Lung (tissue), 17 donors: ENCODE measurements at places on chromosomes 4 and X. TPM values are rescaled to one million over a fixed set of nuclear protein-coding genes. Genes with fewer than 3 reads are reported as not detected.
A peak's percentile ranks its signal among the peaks of the same experiment; 100 is the strongest.

- H3K27ac ChIP-seq = no peak overlapping the region
- DNase-seq = peak; percentile 29
- no peak overlapping the region for H3K4me3 ChIP-seq
- no peaks in the 10 kb centered on the region for H3K27me3 ChIP-seq
Measured at GRCh38 chrX:13250826-13251580, 68.8 kb downstream of the ATXN3L start.

GRCh38 chr4:20592013-20592412 lies 108.2 kb upstream of the PACRGL start:
- no peak overlapping the region for H3K4me3 ChIP-seq
- H3K27ac ChIP-seq = no peak overlapping the region
- peaks cover 15% of the 10 kb centered on the region for H3K36me3 ChIP-seq

GRCh38 chr4:94551643-94552564 lies 100.2 kb downstream of the PDLIM5 start:
- no peak for DNase-seq
- no peak overlapping the region for H3K27ac ChIP-seq
- no peak overlapping the region for H3K4me3 ChIP-seq
- no peaks in the 10 kb centered on the region for H3K27me3 ChIP-seq
- H3K36me3 ChIP-seq = no peaks in the 10 kb centered on the region

DNA sequence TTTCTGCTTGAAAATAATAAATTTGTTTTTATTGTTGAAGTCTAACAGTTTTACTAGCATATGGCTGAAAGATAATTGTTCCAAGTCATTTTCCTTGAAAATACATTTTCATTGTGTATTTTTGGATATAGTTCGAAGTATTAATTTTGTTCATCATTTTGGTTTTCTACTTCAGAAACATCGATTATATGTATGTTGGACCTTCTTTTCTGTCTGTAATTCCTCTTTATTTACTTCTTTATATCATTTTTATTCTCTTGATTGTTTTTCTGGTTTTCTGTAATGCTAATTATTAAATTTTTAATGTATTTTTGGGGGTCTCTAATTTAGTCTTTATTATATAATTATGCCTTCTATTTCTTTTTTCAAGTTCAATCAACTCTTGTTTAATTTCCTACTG lies 407.1 kb upstream of the FRG1 start:
- no peak overlapping the region for H3K27ac ChIP-seq
- no peaks in the 10 kb centered on the region for H3K27me3 ChIP-seq
- no peaks in the 10 kb centered on the region for H3K36me3 ChIP-seq
- H3K4me3 ChIP-seq = no peak overlapping the region
- DNase-seq = no peak

DNA sequence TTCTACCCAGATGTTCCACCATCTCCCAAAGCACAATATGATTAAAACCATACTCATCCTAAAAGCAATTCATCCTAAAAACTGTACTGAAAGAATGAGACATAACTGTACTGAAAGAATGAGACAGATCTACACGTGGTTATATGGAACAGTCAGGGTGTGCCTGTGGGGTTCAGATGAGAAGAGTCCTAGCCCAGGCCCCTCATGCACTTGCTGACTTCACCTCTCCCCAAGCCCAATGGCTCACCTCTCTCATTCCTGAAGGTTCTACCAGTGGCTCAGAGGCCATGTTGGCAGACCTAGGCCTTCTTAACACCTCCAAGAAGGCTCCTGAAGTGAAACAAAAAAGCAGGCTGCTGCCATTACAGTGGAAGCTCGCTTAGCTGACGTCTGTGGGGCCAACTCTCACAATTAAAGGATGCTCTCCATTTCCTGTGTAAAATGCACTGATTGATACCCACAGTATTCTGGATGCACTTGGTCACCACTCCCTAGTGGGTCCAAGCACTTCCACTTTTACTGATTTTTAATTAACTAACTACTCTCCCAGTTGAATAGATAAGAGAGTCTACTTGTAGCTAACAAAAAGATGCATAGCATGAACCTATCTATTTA lies 3.8 kb downstream of the PLAC1 start:
- H3K36me3 ChIP-seq = no peaks in the 10 kb centered on the region
- no peak overlapping the region for H3K4me3 ChIP-seq
- no peaks in the 10 kb centered on the region for H3K4me1 ChIP-seq
- H3K27ac ChIP-seq = no peak overlapping the region
- no peaks in the 10 kb centered on the region for H3K27me3 ChIP-seq
- DNase-seq = no peak

DNA sequence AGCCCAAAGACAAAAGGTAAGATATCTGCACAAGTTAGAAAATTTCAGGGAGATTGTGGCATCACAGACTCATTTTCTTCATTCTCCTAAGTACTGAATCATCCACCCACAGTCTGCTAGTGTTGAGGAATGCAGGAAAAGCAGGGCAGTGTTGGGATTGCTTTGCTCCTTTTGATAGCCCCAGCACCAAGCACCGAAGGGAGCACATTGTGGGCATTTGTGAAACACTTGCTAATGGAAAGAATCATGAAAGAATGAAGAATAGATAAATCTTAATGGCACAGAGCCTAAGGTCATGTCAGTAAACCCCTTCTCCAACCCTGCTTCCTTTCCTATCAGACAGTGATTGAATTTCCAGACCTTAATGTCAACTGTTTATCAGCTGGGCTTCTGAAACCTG lies 103.1 kb upstream of the GPRIN3 start:
- H3K4me1 ChIP-seq = no peaks in the 10 kb centered on the region
- no peak overlapping the region for H3K4me3 ChIP-seq
- DNase-seq = no peak

DNA sequence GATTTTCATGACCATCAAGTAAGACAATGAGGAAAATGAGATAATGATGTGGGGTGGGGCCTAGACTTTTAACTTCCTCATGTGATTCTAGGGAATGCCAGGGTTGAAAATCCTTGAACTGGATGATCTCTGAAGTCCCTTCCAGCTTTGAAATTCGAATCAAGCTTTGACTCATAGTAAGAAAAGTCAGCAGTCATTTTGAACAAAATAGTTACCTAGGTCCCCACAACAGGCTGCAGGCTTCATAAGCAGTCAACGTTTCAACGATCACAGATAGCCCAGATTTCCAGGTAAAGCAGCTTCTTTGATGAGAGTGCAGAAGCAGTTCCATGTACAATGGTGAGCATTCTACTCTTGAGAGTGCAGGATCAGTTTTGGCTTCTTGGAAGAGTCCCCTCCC lies 93.7 kb downstream of the GRIA3 start:
- no peaks in the 10 kb centered on the region for H3K4me1 ChIP-seq
- no peak overlapping the region for H3K27ac ChIP-seq
- no peaks in the 10 kb centered on the region for H3K27me3 ChIP-seq
- no peak for DNase-seq

- H3K27me3 ChIP-seq = no peaks in the 10 kb centered on the region
- no peak overlapping the region for H3K4me3 ChIP-seq
- no peak for DNase-seq
- no peaks in the 10 kb centered on the region for H3K36me3 ChIP-seq
Measured at GRCh38 chr4:46648088-46648744, 258.3 kb upstream of the GABRA2 start.

DNA sequence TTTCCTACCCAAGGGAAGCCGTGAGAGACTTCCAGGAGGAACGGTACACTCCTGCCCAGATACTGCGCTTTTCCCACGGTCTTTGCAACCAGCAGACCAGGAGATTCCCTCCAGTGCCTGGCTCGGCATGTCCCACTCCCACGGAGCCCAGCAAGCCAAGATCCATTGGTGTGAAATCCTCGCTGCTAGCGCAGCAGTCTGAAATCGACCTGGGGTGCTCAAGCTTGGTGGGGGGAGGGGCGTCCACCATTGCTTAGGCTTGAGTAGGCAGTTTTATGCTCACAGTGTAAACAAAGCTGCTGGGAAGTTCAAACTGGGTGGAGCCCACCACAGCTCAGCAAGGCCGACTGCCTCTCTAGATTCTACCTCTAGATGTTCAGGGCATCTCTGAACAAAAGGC lies 284.8 kb upstream of the FGF13 start:
- DNase-seq = no peak
- H3K36me3 ChIP-seq = no peaks in the 10 kb centered on the region
- no peak overlapping the region for H3K27ac ChIP-seq
- no peaks in the 10 kb centered on the region for H3K27me3 ChIP-seq
- no peaks in the 10 kb centered on the region for H3K4me1 ChIP-seq

DNA sequence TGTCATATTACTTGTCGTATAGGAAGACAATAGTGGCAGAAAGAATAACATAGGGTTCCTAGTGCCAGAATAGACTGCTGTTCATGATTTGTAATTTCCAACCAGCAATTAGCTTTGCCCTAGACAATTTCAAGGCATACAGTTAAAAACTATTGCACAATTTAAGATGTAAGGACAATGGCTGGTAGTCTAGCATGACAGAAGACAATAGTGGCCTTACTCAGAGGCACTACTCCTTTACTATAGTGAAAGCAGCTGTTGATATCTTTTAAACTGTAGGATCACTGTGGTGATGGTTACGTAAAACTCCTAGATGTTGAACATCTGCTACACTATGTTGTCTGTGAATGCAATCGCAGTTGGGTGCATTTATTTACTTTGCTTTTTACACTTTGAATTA lies 234.5 kb downstream of the RBMX2 start:
- H3K36me3 ChIP-seq = no peaks in the 10 kb centered on the region
- no peak overlapping the region for H3K27ac ChIP-seq
- no peaks in the 10 kb centered on the region for H3K4me1 ChIP-seq
- no peak overlapping the region for H3K4me3 ChIP-seq
- no peak for DNase-seq

DNA sequence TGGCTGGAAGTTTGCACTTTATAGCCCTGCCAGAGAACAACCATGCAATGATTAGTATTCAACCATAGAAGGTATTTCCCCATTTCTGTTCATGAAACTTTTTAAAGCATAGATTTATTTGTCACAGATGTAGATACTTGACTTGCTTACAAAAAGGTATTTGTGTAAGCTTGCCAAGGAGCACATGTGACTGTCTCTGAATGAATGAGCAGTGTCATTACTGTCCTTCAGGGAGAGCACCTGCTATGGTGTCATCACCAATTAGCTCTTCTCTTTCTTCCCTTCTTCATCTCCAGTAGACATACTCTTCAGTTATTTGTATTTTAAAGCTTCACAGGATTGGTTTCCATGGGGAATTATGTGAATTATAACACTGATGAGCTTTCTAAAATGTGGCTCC lies 1064.7 kb upstream of the GRIA3 start:
- H3K4me1 ChIP-seq = no peaks in the 10 kb centered on the region
- H3K36me3 ChIP-seq = no peaks in the 10 kb centered on the region
- H3K4me3 ChIP-seq = no peak overlapping the region
- DNase-seq = no peak

The HTT gene
- total RNA-seq = 70.6 TPM

The FRG2 gene
- total RNA-seq = not detected

DNA sequence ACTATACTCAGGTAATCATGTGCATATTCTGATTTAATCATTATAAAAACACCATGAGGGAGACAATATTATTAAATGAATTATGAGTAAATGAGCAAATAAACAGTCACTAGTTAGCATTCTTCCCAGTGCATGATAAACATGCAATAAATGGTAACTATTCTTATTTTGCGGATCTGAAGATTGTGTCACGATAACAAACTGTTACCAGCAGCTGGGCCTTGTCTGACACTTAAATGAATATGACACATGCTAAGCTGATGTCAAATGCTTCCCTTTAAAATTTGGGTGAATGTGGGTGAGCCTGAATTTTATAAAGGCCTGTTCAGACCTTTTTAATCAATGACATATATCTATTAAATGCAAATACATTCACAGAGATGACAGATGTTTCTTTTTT lies 68.2 kb upstream of the KIT start:
- H3K27ac ChIP-seq = no peak overlapping the region
- no peaks in the 10 kb centered on the region for H3K27me3 ChIP-seq
- H3K4me1 ChIP-seq = no peaks in the 10 kb centered on the region
- no peak overlapping the region for H3K4me3 ChIP-seq
- no peak for DNase-seq
- H3K36me3 ChIP-seq = no peaks in the 10 kb centered on the region

- no peak overlapping the region for H3K27ac ChIP-seq
- H3K27me3 ChIP-seq = no peaks in the 10 kb centered on the region
- DNase-seq = no peak
- H3K4me3 ChIP-seq = no peak overlapping the region
- no peaks in the 10 kb centered on the region for H3K36me3 ChIP-seq
Measured at GRCh38 chr4:142516686-142517526, 329.2 kb downstream of the INPP4B start.

DNA sequence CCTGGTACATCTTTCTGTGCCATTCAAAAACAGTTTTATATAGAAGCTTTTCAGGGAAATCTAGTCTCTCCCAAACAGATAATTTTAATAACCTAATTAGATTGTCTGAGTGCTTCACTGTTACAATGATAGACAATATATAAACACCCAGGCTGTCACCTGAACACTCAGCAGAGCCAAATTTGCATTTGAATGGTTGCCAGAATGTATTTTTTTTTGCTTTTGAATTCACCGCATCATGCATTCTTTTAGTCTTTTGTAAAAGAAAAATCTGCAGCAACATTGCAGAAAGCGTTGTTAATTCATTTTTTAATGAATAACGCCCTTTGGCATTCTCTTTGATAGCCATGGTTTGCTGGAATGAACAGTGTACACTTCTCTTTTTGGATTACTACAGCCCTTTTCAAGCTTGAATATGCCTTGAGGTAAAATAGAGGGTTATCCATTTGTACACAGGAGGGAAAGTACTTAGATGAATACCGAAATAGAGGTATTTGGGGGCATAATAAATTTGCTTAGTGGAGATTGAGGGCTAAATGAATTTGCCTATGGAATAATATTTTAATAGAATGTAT lies 175.0 kb upstream of the EPHA5 start:
- no peak for DNase-seq
- H3K36me3 ChIP-seq = no peaks in the 10 kb centered on the region
- H3K27ac ChIP-seq = no peak overlapping the region
- H3K27me3 ChIP-seq = no peaks in the 10 kb centered on the region
- no peaks in the 10 kb centered on the region for H3K4me1 ChIP-seq
- H3K4me3 ChIP-seq = no peak overlapping the region

GRCh38 chrX:136067097-136067496 lies 80.2 kb upstream of the FHL1 start:
- no peak overlapping the region for H3K4me3 ChIP-seq
- H3K4me1 ChIP-seq = no peaks in the 10 kb centered on the region
- peaks cover 10% of the 10 kb centered on the region for H3K27me3 ChIP-seq
- no peak for DNase-seq
- no peaks in the 10 kb centered on the region for H3K36me3 ChIP-seq

The MAOA gene
- 134 TPM for total RNA-seq

GRCh38 chr4:24769571-24769970 lies 25.8 kb upstream of the SOD3 start:
- no peaks in the 10 kb centered on the region for H3K36me3 ChIP-seq
- no peak overlapping the region for H3K4me3 ChIP-seq
- no peaks in the 10 kb centered on the region for H3K4me1 ChIP-seq
- no peak overlapping the region for H3K27ac ChIP-seq
- no peaks in the 10 kb centered on the region for H3K27me3 ChIP-seq

- H3K4me3 ChIP-seq = no peak overlapping the region
- peak; percentile 80 for DNase-seq
- no peaks in the 10 kb centered on the region for H3K36me3 ChIP-seq
Measured at GRCh38 chr4:7103607-7104365, 35.9 kb upstream of the GRPEL1 start.

- peaks cover 6% of the 10 kb centered on the region for H3K4me1 ChIP-seq
- no peak for DNase-seq
- no peaks in the 10 kb centered on the region for H3K36me3 ChIP-seq
Measured at GRCh38 chr4:11565213-11565612, 136.5 kb upstream of the HS3ST1 start.
